ENCODE measurements at places on chromosomes 12 and 14.

DNA sequence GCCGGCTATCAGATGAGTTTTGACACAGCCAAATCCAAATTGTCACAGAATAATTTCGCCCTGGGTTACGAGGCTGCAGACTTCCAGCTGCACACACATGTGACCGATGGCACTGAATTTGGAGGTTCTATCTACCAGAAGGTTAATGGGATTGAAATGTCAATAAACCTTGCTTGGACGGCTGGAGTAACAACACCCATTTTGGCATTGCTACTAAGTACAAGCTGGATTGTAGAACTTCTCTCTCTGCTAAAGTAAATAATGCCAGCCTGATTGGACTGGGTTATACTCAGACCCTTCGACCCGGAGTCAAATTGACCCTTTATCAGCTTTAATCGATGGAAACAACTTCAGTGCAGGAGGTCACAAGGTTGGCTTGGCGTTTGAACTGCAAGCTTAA lies 100.2 kb upstream of the EVL start:
- no peak for DNase-seq

DNA sequence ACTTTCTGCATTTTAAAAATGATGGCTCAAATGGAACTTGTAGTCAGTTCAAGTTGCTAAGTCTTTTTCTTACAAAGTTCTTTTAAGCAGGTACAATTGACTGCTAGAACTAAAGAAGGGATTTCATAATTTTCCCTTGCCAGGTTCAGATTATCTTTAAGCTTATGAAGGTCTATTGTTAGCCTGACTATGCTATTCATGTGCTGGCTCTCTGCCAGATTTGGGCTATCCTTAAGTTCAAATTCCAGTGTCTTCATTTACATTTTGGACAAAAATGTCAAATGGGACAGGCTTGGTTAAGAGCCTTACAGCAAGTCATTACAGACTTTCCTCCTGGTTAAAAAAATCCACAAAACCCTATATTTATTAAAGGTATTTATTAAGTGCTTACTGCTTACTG lies 42.3 kb downstream of the INSM2 start:
- no peak for DNase-seq

GRCh38 chr14:99425272-99425681 lies 55.4 kb downstream of the SETD3 start:
- no peak for DNase-seq

- peak; percentile 45 for DNase-seq
These were observed 16.1 kb downstream of the GRIP1 start for GRCh38 chr12:66662729-66663128.

DNA sequence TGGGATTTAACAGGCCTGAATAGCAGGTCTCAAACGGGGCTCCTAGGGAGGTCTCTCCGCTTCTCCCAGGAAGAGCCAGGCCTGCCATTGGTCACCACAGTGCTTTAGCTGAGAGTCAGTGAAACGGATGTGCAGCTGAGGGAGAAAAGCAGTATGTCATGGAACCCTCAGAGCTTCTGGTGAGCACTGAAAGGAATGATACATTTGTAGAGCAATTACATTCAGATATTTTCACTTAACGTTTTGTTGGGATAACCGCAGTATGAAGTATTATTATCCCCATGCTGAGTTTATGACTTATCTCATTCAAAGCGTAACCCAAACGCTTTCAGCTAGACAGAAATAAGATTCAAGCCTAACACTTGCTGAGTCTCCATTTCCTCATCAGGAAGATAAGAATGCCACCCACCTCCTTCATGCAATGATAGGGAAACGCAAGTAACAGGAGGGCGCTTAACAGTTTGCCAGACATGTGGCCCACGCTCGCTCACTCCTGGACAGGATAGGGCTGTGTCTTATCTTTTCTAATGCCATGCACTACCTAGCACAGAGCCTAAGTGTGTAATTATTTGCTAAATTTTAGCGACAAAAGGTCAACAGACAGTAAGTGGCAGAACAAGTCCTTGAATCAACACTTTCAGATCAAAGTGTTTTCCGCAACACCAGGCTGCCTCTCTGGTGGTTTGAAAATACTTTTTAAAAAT lies 28.2 kb downstream of the DAD1 start:
- DNase-seq = no peak

GRCh38 chr12:65934480-65935115 lies 110.3 kb downstream of the HMGA2 start:
- no peak for DNase-seq

DNA sequence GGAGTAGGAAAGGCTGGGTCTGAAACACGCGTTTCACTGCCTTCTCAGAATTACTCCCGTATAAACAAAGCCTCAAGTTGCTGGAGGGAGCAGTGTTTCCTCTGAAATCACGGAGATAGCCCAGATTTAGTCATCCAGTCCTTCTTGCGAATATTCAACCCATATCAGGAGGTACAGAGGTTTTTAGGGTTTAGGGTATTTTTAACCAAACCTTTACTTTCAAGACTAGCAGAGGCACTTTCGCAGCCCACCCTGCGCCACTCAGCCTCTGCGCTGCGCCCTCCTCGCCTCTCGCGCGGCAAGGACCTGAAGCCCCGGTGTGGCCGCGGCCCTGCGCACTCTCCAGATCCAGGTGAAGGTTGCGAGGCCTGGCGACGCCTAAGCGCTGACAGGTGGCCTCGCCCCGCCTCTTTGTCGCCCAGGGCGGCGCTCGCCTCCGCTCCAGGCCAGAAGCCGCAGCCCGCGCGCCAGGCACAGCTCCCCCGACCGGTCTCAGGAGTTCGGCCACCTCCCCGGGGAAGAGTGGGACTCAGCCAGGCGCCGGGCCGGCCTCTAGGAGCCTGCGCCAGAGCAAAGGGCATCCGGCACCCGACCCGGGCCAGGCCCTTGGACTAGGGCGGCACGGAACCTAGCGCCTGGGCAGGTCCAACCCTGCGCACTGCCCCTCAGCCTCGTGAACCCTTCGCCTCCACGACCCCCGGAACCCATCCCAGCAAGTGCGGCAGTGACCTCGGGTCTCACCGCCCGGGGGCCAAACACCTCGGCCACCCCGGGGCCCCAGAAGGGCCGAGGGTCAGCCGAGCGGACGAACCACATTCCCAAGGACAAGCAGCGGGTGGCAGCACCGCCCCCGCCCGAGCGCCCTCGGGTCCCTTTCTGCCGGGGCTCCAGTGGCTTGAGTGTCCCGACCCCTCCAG lies 1.8 kb upstream of the SAMD4A start:
- DNase-seq = peak; percentile 59

DNA sequence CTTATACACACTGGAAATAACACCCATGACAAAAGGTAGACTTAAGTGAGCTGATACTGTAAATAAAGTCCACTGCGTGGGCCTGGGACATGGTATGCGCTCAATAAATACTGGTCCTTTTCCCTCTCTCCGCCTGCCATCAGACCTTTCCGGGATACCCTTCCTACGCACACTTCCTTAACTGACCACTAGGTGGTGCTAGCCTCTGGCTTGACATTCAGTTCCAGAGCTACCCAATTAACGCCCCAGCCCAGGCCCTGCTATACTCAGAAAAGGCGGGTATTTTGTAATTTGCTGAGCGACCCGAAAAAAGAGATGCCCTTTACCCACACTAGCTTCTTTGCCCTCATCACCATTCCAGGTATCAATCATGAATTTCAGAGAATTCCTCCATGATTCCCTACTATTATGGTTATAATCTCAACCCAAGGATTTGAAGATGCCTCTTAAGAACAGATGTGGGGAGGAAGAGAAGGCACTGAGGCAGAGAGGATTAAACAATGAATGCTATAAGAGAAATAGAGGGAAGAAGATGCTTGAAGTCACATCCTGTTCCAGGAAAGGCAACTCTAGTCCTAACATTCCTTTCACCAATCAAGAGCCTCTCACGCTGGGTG lies 3.9 kb upstream of the LRP1 start:
- DNase-seq = peak; percentile 86

- DNase-seq = peak; percentile 28
These were observed 40.6 kb downstream of the SLC15A4 start for GRCh38 chr12:128783129-128783574.
